ENCODE measurements at places on chromosomes 12 and 14.
A peak's percentile ranks its signal among the peaks of the same experiment; 100 is the strongest.

DNA sequence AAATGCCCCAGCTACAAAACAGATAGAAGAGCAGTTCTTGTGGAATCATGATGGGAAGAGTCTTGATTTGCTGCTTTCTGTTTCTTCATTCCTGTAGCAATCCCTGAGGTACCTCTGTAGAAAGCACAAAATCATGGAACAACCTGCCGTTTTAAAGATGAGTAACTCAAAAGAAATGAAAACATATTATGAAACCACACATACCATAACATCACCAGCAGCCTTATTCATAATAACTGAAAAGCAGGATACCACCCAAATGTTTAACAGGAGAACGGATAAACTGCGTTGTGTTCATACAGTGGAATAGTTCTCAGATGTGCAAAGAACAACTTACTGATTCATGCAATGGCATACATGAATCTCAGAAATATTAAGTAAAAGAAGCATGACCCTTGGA, 188.1 kb downstream of the RGS6 start:
- no peak for DNase-seq

DNA sequence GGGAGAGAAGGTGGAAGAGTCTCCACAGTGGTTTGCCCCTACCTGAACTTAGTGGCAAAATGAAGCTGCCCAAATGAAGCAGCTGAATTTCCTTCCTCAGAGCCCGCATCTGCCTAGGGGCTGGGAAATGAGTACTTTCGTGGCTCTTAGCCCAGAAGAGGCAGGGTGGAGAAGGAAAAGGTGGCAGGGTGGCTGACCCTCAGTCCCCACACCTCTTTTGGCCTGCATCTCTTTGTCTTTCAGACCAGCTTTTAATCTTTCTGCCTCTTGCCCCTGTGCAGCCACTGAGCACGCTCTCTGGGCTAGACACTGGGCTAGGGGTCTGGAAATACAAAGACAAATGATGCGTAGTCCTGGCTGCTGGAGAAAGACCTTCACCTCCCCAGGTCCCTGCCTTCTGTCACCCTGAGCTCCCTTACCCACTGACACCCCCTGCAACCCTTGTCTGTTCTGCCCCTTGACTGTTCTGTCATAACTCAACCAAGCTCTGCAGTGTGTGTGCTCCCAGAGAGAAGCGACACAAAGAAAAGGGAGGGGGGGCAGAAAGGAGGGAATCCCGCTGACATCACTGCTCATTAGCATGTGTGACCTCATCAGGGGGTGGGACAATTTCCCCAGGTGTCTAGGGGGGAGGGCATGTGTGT, 371 bp upstream of the REM2 start:
- DNase-seq: peak; percentile 72

DNA sequence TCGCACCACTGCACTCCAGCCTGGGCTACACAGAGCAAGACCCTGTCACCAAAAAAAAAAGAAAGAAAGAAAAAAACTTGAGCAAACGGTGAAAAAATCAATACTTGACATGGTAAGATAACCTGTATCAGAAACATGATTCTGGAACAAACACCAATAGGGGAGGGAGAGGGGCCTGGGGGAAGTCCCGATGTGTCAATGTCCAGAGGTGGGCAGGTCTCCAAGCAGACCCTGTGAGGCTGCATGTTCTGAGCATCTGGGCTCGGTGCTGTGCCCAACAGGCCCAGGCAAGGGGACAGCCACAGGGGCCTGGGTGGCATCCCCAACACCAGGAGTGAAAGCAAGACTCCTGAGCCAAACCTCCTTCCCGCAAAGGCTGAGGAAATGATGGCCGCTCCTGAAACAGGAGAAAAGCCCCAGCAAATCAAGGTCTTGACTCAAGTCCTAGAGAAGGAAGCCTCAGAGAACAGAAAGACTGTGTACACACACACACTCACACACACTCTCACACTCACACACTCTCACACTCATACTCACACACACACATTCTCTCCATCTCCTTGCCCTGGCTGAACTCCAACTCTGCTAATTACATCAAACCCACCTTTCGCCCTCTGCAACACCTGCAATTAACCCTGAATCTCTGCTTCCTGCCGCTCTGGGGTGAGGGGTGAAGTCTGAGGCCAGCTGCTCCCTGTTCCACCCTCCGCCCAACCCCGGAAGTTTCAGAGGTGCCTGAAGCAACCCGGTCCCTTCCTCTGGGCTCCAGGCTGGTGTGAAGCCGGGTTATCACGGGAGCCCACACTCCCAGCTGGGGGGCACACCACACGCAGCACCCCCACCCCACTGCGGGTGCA, 20.4 kb downstream of the CCDC88C start:
- peak; percentile 48 for DNase-seq

DNA sequence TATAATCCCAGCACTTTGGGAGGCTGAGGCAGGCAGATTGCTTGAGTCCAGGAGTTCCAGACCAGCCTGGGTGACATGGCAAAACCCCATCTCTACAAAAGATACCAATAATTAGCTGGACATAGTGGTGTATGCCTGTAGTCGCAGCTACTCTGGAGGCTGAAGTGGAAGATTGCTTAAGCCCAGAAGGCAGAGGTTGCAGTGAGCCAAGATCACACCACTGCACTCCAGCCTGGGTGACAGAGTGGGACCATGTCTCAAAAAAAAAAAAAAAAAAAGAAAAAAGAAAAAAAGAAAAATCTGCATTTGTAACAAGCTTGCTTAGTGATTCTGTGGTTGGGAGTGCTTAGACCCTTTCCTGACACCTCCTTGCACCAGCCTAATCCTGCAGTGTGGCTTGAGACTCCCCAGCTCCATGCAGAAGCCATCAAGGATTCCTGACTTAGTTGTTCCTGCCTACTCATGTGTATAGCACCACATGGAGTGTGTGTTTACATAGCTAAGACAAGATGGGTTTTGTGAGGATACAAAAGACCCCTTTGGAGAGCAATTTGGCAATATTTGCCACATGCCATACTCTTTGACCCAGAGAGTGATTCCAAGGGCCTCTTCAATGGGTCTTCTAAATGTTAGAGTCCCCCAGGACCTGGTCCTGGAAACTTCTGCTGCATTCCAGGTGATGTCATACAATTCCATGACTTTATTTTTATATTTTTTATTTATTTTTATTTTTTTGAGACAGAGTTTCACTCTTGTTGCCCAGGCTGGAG, 5.1 kb upstream of the TMED10 start:
- DNase-seq: no peak

DNA sequence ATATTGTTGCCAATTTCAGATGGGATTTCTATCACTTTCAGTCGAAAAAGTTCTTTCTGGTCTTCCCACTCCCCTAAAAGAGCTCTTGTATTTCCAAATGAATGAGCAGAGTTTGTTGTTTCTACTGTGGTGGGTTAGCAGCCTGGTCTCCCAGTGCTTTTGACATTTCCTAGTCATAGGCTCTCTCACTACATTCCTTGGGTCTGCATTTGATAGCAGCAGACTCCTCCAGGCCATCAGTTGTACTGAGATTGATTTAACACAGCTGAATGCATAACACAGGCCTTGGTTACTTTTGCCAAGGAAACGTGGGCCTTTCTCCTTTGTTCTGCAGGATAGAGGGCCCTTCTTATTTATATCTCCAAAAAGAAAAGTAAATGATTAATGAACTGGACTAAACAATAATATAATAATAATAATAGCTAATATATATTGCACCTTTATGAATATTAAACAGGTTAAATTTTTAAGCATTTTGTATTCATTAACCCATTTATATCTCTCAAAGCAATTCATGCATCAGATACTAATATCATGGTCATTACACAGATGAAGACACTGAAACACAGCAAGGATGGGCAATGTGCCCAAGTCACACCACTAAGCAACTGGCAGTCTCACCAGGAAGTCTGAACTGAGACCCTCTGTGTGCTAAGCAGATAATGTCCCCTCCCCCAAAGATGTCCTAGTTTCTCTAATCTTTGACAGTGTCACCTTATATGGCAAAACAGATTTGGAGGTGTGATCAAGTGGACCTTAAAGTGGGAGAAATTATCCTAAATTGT, 1579.2 kb downstream of the AACS start:
- DNase-seq: no peak

- DNase-seq: no peak
Measured at GRCh38 chr14:85187521-85187920, 342.4 kb upstream of the FLRT2 start.

DNA sequence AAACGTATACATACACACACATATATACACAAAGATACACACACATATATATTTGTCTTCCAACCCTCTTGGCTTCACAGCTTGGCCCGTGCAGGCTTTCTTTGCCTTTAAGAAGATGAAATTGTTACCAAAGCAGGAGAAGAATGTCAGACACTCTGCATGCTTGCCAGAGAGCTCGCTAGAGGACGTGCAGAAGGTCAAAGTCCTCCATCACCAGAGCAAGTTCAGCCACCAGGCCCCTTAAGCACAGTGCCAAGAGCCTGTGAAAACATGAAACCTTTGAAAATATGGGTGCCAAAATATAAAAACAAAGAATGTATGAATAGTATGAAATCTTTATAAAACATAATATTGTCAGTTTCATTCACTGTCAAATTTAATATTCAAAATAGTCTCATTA, 14.9 kb upstream of the MCRS1 start:
- DNase-seq: no peak

- DNase-seq: no peak
Measured at GRCh38 chr12:69916544-69917235, 91.7 kb downstream of the MYRFL start.

GRCh38 chr12:23290627-23291330, 658.7 kb downstream of the SOX5 start:
- no peak for DNase-seq

GRCh38 chr12:121248622-121249021, 38.7 kb downstream of the P2RX4 start:
- DNase-seq: no peak

- peak; percentile 72 for DNase-seq
Measured at GRCh38 chr12:124321040-124321481, 26.2 kb downstream of the RFLNA start.

- DNase-seq: no peak
Measured at GRCh38 chr12:108126990-108127501, 2.0 kb upstream of the WSCD2 start.

- no peak for DNase-seq
Measured at GRCh38 chr12:104578453-104578852, 121.7 kb downstream of the CHST11 start.

DNA sequence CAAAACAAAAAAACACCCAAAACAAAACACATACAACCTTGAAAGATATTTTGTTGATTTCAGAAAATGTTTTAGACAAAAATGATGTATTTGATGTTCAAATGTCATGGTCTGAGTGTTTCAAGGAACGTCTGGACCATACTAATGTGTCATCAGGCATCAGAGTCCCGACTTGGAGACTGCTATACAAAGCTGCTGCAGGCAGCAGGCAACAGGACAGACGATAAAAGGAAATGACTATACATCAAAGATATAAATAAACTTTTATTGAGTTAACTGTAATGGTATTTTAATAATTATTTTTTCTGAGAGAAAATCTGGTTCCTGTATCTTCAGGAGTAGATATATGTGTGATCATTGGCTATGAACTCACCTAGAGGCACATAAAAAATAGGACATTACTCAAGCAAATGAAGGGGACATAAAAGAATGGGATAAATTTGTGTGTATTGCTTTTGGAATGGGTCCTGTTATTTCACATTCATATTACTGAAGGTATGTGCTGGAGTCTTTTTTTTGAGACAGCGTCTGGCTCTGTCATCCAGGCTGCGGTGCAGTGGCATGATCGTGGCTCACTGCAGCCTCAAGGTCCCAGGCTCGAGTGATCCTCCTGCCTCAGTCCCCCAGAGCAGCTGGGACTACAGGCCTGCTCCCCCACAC, 87.3 kb upstream of the HECTD1 start:
- no peak for DNase-seq

All from NCI-H82 (cell line).